ENCODE measurements at places on chromosomes 1 and 21.

DNA sequence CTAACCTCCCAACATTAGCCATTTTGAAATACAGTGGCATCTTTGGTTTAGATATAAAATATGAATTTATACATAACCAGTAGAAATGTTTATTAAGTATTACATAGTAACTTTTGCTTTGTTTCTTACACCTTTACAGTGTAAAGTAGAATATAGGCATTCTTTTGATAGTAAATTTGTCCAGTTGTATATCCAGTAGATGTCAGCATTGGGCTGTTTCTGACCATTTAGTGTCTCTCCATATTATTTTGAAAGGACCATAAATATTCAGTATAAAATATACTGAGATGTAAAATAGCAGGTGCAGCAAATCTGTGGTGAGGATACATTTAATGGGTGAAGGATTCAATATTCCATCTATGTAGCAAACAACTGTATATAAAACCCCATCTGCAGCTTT is 115.8 kb upstream of the ZRANB2 start:
- peak; percentile 37 for DNase-seq

GRCh38 chr1:230807561-230808280 is 60.5 kb downstream of the CAPN9 start:
- DNase-seq, result no peak

DNA sequence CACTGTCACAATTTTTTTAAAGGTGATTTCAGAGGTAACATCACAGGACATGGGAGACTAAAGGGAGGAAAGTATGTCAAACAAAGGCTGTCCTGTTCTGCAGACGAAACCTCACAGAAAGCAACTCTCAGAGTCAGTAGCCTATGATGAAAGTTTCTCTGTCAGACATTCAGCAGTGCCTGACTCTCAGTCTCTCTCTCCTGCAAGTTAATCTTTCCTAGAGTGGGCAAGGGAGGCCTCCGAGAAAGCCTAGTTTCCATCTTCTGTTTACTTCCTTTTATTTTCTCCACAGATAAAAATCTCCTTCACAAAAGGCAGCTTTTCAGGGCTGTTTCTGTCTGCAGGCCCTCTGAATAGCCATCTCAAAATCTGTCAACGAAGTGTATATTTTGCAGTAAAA is 24.9 kb upstream of the FMO2 start:
- DNase-seq, result no peak

GRCh38 chr1:230400007-230400344 is 26.2 kb downstream of the PGBD5 start:
- no peak for DNase-seq

GRCh38 chr1:59976194-59977074 is 49.9 kb upstream of the CYP2J2 start:
- DNase-seq, result peak; percentile 59

GRCh38 chr1:223665592-223666312 is at the start of gene CAPN8:
Gene CAPN8 (minus strand): TSS chr1:223665701. CDS start chr1:223665646, 55 bp downstream.
- DNase-seq, result no peak

- DNase-seq, result peak; percentile 19
Observed at GRCh38 chr1:224149709-224150108, 33.3 kb upstream of the DEGS1 start.

GRCh38 chr1:8463144-8463927 is 145.4 kb downstream of the SLC45A1 start:
- peak; percentile 61 for DNase-seq

DNA sequence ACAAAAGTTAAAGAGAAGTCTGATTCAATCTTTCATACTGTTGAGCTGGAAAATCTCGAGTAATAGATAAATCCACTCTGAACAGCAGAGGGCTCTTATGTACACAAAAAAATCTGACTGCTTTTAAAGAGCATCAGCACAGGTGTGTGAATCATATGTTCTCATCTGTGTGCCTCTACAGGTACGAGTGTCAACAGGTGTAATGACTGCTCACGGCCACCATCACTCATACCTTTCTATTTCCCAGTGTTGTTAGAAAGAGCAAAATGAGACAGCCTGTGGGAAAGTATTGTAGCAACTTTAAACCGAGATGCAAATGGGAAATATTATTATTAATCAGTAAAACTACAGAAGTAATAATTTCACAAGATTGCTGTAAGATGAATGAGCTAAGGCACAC is 49.0 kb upstream of the SCAF4 start:
- no peak for DNase-seq

DNA sequence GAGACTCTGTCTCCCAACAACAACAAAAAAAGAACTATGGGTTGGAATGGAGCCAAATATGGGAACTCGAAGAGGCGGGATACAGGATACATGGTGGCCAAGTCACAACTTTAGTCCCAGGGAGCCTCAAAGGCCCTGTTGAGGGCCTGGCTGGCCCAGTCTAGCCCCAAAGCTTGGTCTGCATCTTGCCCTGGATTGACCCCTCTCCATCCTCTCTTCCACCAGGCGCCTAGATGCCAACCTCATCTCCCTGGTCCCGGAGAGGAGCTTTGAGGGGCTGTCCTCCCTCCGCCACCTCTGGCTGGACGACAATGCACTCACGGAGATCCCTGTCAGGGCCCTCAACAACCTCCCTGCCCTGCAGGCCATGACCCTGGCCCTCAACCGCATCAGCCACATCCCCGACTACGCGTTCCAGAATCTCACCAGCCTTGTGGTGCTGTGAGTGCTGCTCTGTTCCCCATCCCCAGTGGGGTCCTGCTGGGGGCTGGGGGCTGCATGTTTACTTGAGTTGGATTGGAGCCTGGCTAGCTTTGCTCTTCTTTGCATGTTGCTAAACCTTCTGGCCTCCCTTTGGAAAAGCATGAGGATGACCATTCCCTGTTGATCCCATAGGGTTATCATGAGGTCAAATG is 65.5 kb downstream of the UBE2T start:
- no peak for DNase-seq

GRCh38 chr1:17735793-17736192 is 19.3 kb upstream of the ACTL8 start:
- no peak for DNase-seq

DNA sequence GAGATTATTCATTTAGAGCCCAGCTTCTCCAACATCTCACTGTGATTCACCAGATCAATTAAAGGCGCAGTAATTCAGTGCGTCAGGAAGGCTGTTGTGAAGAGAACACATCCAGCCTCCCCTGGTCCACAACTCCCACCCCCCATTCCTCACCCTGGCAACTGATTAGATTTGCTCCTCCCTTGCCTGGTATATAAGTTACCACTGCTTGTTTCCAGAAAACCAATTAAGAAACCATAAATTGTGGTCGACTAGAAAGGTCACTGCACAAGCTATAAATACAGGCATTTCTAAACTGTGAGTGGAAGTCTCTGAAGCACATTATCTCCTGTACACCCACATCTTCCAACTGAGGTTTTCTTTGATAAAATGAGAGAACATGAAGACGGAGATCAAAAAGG is 41.9 kb downstream of the FAM163A start:
- no peak for DNase-seq

- DNase-seq, result no peak
Observed at GRCh38 chr1:195934817-195935553, 673.3 kb downstream of the KCNT2 start.

DNA sequence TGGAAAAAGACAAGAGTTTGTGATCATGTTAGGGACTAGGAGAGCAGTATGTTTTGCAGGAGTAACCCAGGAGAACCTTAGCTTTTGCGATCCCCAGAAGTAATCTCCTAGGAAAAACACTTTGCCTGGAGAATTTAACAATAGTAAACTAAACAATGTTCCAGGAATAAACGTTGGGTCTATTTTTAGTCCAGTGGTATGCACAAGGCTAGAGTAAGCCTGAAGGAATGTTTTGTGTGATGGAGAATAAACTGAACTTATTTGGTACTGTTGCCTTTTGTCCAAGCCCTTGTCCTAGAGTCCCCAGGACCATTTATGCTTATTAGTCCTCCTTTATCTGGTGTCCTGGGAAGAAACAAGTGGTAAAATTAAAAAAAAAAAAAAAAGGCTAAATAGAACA is 28.7 kb upstream of the RGS5 start:
- DNase-seq, result peak; percentile 26

DNA sequence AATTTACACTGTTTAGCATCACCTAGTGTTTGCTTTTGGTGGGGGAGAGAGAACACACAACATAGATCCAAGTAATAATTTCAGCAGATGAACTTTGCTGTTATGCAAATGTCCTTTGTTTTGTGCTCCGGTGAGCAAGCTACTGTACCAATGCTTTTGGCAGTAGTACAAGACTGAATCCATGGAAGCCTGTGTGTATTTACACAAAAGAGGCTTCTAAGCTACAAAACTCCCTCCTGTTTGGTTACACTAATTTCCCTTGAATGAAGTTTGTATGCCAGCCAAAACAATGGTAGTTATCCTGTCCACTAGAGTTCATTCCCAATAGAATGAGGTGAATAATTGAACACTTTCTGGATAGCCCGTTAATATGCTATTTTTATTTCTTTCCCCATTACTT is 320.5 kb downstream of the KCTD3 start:
- no peak for DNase-seq

- no peak for DNase-seq
Observed at GRCh38 chr1:165862448-165862847, 35.0 kb downstream of the UCK2 start.

DNA sequence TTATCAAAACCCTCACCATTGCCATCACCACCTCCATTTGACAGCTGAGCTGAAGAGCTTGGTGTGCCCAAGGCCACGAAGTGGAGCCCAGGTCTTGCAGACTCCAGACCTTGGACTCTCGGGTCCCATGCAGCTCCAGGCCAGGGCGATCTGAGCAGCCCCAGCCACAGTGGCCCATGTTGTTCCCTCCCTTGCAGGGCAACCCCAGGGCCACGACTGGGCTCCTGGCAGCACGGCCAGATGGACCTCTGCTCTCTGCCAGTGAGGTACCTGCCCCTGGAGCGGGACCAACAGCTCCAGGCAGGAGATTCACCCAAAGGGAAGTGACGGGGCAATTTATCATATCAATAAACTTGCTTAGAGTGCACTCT is 182.7 kb upstream of the VAMP3 start:
- no peak for DNase-seq

DNA sequence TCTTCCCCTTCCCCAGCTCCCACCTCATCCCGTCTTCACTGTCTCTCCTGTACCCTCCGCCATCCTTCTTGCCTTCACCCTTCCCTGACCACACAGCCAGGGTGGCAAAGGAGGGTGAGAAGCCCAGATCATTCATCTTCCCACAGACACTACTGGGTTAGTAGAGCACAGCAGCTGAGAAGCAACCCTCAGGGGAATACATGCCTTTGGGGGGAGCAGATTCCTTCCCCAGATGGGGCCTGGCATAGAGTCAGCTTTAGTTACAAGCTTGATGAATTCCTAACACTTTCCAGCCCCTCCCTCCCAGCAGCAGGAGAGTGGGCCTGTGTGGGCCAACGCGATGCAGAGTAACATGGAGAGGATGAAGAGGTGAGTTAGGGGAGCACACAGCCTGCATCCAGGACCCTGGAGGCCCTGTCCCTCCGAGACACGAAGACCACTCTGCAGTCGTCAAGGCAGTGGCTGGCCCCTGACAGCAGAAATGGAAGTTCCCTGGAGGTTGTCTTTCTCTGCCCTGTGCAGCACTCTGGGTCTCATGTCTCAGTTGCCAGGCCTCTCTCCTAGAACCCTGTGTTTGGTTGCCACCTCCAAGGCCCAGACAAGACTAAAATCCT is 8.8 kb upstream of the BTG2 start:
- no peak for DNase-seq

- no peak for DNase-seq
Observed at GRCh38 chr1:228313536-228314277, 92.9 kb downstream of the TRIM11 start.

GRCh38 chr21:25342816-25343215 is 264.5 kb downstream of the MRPL39 start:
- DNase-seq, result peak; percentile 55

GRCh38 chr1:205260948-205261732 is 33.4 kb downstream of the TMCC2 start:
- peak; percentile 75 for DNase-seq

GRCh38 chr1:161020509-161021164 is at the start of gene F11R:
Gene F11R (minus strand): TSS chr1:161021152. CDS start chr1:161021073, 79 bp downstream.
- DNase-seq, result peak; percentile 42

DNA sequence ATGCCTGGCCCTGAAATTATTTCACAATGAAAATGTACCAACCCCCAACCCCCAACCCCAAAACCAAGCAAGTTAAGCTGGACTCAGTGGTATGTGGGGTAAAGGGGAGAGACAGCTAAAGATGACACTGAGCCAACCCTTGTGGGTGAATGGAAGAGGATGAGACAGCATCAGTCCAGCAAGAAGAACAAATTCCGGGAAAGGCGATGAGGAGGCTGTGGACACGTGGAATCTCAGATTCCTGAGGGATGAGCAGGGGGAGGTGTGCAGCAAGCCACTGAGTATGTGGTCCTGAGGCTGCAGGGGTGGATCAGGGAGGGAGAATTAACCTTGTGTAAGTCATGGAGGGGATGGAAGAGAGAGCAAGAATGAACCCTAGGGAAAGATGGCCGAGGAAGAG is 14.4 kb upstream of the ZNF362 start:
- DNase-seq, result peak; percentile 52

- no peak for DNase-seq
Observed at GRCh38 chr1:215660259-215660658, 93.2 kb downstream of the KCTD3 start.

GRCh38 chr1:42692461-42692860 is 10.2 kb downstream of the YBX1 start:
- DNase-seq, result no peak

DNA sequence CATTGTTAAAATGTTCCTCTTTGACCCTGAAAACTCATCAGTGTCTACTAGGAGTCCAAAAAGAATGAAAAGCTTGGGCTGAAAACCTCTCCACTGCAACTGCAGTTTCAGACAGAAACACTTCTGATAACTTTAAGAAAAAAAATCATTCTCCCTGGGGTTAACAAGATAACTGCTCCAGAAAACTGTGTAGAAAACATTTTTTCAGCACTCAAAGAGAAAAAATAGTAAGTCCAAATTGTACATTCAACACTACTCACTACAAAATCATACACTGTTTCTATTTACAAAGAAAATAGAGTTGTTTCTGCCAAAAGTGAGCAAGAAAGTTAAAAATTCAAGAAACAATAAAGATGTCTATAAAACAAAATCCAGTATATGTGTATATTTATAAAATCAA is 157.8 kb downstream of the RERE start:
- no peak for DNase-seq

DNA sequence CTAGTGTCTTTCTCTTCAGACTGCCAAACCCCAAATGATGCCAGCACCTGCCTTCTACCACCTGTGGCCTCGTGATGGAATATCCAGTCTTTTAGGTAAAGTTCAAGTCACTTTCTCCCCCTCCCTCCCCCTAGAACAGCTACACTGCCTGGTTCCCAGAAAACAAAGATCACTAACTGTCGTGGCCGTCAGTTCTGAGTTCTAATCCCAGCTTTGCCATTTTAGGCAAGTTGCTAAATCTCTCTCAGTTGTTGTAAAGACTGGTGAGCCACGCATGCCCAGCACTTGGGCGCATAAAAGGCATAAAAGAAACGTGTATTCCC is 648 bp upstream of the TRAPPC3 start:
- no peak for DNase-seq

DNA sequence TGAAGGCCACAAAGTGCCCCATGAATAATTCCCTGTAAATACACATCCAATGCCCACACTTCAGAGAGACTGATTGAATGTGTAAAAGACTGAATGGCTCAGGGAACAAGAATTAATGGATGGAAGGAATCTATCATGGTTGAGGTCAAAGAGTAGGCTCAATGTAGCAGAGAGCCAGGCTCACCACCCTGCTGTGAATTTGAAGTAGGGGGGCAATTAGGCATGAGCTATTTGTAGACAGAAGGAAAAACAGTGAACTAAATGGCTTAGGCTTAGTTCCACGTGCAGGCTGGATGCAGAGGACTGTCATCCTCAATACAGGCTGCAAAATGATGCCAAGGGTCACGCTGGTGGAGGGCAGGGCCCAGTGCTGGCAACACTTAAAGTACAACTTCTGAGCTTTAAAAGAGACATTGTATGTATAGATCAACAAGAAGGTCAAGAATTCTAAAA is 22.9 kb upstream of the IGSF3 start:
- no peak for DNase-seq

Measured in ELR (cell line).